ENCODE measurements at places on chromosomes 11 and 22. TPM values are rescaled to one million over a fixed set of nuclear protein-coding genes. Genes with fewer than 3 reads are reported as not detected.

DNA sequence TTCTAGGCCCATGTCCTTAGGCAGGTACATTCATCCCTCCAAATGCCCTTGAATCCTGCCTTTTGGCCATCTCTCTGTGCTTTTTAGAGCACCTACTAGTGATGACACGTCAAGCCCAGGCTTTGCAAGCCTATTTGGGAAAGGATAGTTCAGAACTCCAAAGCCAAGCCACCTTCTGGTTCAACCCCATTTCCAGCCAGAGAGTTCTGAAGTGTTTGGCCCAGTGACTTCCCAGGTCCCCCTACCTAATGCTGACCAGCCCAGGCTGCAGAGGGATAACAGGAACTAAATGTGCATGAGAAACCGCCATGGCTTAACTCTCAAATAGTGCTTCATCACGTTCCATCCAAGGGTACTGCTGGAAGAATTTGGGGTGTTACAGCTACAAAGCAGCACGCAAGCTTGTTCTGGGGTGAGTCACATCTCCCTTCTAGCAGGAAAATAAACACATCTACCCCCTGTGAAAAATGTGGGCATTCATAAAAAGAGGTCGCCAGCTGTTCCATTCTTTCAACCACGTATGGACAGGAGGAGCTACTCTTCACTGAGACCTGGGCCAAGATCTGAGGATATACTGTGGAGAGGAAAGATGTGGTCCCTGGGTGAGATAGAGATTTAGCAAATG, 2.0 kb upstream of the FXYD6 start:
- DNase-seq = peak; percentile 72

NXPE2 gene
- total RNA-seq = 0.13 TPM

GRCh38 chr11:44536788-44537516, 28.5 kb upstream of the CD82 start:
- no peak for DNase-seq

FGF3 gene
- total RNA-seq = not detected

DNA sequence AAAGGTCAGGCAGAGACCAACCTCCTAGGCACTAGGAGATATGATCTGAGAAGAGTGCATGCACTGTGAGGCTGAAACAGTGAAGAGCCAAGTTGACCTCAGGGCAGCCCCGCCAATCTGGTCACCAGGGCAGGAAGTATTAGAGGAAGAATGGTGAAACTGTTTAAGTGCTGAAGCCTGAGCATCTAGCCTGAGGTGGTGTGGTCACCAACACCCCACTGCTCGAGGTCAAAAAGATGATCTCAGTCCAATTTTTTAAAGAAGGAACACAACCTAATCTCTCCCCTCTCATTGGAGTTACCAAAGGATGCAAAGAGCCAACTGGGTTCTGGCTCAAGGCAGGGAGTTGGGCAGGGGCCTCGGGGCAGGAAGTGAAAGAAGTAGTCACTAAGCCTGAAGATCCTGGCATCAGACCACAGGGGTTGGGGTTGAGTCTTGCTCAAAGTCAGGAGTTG, 4.0 kb downstream of the APBB1 start:
- DNase-seq = no peak

PGM2L1 gene
- 22.6 TPM for total RNA-seq

GRCh38 chr11:131644204-131644795, 273.9 kb downstream of the NTM start:
- no peak for DNase-seq

- DNase-seq = no peak
Observed at GRCh38 chr11:119099711-119100110, 1.9 kb downstream of the DPAGT1 start.

IRAG1 gene
- 0.38 TPM for total RNA-seq

CCDC157 gene
- 2.6 TPM for total RNA-seq

DNA sequence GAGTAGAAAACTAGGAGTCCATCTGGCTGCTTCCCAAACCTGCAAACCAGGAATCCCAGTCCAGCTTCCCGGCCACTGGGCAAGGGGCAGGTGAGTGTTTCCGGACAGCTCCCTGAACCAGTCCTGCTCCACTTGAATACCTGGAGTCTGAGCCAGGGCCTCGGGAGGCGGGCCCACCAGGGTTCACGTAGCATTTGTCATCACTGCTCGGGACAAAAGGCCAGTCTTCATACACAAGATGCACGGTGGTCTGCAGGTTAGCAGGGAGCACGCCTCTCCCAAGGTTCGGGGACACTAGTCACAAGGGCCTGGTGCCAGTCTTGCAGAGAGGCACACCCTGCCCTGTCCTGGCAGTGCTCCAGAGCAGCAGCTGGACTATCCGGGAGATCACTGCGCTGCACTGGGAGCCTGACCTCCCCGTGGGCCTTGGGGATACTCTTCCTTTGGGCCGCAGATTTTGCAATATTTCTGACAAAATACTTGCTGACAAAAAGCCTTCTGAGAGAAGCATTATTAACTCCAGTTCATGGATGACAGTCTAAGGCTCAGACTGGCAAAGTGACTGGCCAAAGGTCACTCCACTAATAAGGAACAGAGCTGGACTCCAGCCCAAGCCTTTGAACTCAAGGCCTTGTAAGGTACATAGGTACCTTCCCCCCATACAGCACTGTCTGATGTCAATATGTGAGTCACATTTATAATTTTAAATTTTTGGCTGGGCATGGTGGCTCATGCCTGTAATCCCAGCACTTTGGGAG, 25.1 kb downstream of the CD6 start:
- no peak for DNase-seq

GRCh38 chr22:49583341-49583740, 244.3 kb downstream of the BRD1 start:
- no peak for DNase-seq

GRCh38 chr11:62931499-62932278, 10.5 kb upstream of the CHRM1 start:
- DNase-seq = peak; percentile 57

- no peak for DNase-seq
Observed at GRCh38 chr11:71199226-71199820, 53.1 kb downstream of the SHANK2 start.

DNA sequence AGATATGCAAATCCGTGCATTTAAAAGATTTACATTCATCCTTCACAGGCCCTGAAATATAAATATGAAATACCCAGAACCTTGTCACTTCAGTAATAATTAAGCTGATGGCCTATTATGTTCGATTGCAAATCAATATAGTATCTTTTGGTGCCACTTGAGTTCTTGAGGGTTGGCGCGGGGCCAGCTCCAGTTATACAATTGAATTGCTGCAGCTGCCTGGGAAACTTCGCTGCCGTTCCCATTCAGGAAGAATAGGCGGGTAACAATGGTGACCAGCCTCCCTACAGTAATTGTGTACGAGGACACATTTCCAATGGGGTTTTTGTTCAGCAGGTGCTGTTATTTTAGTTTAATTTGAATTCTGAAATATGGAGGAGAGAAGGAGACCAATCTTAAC, 451.2 kb downstream of the INSC start:
- DNase-seq = no peak

MYRF gene
- total RNA-seq = 0.17 TPM

ZP1 gene
- 0.57 TPM for total RNA-seq

OR51E2 gene
- not detected for total RNA-seq

TMEM191C gene
- 0.69 TPM for total RNA-seq

- DNase-seq = no peak
Observed at GRCh38 chr22:38098410-38099249, 11.9 kb downstream of the BAIAP2L2 start.

- no peak for DNase-seq
Observed at GRCh38 chr22:27003297-27003696, 345.9 kb downstream of the MIAT start.

DNA sequence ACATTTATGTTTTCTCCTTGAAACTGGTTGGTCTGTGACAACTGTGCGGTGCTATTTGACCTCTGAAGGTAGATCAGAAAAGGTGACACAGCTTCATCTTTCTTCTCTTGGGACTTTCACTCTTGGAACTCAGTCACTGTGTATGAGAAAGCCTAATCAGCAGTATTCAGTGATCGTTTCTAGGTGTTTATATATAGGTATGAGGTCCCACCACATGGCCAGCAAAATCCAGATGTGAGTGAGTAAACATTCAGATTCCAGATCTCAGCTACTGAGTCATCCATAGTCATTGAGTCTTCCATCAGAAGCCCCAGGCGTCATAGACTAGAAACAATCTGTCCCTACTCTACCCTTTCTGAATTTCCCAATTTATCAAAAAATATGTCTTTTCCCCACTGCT, 117.3 kb upstream of the CTSC start:
- DNase-seq = no peak

DNA sequence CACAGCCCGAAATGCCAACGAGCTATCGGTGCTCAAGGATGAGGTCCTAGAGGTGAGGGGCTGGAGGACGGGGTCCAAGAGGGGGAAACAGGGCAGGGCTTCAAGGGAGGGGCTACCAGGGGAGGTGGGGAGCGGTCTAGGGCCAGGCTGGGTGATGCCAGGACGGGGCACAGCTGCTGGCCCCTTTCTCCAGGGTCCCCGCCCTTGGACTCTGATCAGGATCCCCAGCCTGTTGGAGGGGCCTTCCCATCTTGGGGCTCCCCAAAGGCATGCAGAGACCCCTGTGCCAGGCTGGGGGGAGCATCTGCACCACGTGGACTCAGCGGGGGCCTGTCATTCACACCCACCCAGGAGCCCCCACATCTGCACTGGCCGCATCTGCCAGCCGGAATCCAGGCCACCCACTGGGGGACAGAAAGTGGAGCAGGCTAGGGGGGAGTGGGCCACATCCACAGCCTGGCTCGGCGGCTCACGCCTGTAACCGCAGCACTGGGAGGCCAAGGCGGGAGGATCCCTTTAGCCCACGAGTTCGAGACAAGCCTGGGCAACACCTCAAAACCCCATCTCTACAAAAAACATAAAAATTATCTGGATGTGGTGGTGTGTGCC, 18.9 kb downstream of the EPS8L2 start:
- no peak for DNase-seq

DNA sequence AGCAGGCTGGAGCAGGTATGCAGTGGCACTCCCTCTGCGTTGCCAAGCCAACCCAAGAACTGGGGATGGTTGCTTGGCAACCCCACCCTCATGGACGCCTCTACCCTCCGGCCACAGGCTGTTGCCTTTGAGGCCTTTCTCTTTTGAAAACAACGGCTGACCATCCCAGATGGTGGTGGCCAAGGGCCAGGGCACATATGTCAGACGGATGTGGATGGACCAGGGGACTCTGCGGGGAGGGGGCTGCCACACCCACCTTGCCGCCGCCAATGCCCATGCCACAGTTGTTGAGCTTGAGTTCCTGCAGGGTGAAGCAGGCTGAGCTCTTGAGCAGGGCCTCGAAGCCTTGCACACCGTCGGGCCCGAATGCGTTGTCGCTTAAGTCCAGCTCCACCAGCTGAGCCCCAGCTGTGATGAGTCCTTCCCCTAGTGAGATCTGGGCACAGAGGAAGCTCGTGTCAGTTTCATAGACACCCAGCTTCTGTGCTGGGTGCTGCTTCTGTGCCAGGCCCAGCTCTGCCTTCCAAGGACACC, 21.5 kb downstream of the RANGAP1 start:
- DNase-seq = no peak

- DNase-seq = no peak
Observed at GRCh38 chr22:27251563-27251962, 550.0 kb downstream of the MN1 start.

DNA sequence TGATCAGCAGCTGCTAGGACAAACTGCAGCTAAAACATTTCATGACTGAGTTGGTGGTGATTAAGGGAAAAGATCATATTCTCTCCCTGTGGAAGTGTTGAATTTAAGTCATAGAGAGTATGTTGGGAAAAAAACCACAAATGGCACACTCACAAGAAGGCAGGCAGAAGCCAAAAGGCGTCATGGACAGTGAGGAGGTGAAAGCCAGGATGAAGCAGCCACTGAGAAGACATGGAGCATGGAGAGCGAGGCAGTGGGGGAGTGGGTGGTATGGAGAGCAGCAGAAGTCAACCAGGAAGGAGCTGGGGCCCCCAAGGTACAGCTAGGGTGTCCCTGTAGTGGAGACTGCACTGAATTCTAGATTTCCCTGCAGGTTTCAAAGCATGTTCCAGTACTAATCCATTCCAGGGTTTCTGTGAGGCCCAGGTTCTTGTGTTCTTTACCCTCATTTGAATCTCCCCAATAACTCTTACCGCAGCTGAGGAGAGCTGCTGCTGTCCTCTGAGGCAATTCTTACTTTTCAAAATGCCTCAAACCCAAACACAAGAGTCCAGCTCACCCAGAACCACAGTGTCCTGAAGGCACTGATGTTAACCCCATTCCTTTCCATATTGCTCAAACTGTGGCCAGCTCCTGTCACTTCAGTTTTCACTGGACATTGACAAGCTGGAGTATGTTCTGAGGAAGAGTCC, 191.8 kb upstream of the E2F8 start:
- peak; percentile 93 for DNase-seq

DNA sequence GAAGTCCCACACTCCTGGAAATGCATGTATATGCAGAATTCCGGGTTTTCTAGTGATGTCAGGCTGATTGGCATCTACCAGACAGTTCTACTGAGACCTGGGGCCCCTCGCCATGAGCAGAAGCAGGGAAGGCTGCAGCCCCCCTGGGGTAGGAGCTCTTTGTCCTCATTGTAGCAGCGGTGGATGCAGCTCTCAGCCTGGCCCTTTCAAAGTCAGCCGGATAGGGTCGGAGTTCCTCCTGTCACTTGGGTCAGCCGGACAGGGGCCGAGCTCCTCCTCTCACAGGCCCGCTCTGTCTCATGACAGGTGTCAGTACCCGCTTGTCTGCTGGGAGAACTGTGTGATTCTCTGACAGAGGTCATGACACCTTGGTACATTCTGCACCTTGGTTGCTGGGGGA, 30.0 kb downstream of the MRGPRD start:
- DNase-seq = no peak

DNA sequence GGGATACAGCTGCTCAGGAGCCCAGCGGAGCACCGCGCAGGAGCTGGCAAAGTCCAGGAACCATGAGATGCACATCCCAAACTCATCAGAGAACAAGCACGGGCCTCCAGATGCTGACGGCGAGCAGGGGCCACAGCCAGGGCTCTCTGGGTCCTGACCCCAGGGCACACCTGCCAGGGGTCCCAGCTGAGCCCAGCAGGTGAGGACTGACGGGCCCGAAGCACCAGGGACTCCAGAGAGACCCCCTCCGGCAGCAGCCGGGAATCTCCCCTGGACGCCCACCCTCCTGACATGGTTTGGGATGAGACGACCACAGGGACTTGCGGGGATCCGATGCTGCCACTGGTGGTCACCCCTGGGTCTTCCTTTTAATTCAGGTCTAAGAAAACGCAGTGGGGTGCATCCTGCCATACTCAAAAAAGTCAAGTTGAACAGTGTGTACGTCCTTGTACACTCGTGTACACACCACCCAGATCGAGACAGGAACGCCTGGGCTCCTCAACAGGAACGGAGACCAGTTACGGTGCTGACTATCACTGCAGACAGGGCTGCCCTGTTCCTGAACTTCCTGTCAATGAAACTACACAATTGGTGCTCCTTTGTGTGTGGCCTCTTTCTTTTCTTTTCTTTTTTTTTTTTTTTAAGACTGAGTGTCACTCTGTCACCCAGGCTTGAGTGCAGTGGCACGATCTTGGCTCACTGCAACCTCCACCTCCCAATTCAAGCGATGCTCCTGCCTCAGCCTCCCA, 21.9 kb downstream of the TTLL8 start:
- no peak for DNase-seq

TSPAN18 gene
- not detected for total RNA-seq

Data from LHCN-M2 (cell line).